ENCODE measurements at places on chromosomes 2 and 18. TPM values are rescaled to one million over a fixed set of nuclear protein-coding genes. Genes with fewer than 3 reads are reported as not detected.

- no peak for DNase-seq
- no peaks in the 10 kb centered on the region for H3K27me3 ChIP-seq
- H3K36me3 ChIP-seq = no peaks in the 10 kb centered on the region
Observed at GRCh38 chr18:12030670-12031069, 49.4 kb downstream of the IMPA2 start.

DNA sequence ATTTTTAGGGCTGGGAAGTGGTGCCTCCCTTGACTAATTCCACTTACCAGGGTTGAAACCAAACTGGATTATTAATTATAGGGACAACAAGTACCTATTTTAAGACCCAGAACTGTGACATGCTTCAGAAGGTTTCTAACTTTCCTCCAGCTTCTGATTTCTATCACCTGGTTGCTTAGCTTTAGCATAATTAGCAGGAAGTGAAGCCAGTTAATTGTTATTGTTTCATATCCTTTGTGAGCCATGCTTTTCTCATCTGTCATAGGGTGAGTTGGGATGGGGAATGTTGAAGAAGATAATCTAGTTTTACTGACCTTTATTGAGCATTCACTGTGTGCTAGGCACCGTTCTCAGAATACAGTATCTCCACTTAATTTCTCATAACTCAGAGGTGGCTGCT, 3.2 kb downstream of the YPEL5 start:
- no peak for DNase-seq
- no peaks in the 10 kb centered on the region for H3K27me3 ChIP-seq
- H3K4me3 ChIP-seq = peak overlapping the region; percentile 50
- H3K4me1 ChIP-seq = peaks cover 25% of the 10 kb centered on the region
- H3K27ac ChIP-seq = peak overlapping the region; percentile 36

DNA sequence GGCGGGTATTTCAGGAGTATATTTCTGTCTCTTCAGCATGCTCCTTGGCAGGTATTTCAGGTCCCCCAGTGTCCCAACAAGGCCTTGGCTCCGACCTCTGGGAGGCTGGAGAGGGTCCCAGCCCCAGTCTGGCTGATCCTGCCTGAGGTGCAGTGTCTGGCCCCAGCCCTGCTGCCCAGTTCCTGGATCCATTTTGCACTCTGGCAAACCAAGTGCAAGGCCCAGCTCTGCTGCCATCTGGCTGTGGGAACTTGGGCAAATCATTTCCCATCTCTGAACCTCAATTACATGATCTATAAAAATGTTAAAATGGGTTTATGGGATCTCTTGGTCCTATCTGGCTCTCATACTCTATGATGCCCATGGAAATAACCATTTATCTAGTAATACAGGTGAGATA, 63.6 kb downstream of the ZBTB7C start:
- no peak overlapping the region for H3K27ac ChIP-seq
- DNase-seq = no peak
- H3K4me3 ChIP-seq = no peak overlapping the region
- no peaks in the 10 kb centered on the region for H3K36me3 ChIP-seq
- H3K27me3 ChIP-seq = peaks cover 2% of the 10 kb centered on the region
- no peaks in the 10 kb centered on the region for H3K4me1 ChIP-seq

- no peaks in the 10 kb centered on the region for H3K36me3 ChIP-seq
- H3K27ac ChIP-seq = no peak overlapping the region
- no peak for DNase-seq
- H3K4me3 ChIP-seq = no peak overlapping the region
Observed at GRCh38 chr2:104975851-104976250, 62.0 kb upstream of the MRPS9 start.

DNA sequence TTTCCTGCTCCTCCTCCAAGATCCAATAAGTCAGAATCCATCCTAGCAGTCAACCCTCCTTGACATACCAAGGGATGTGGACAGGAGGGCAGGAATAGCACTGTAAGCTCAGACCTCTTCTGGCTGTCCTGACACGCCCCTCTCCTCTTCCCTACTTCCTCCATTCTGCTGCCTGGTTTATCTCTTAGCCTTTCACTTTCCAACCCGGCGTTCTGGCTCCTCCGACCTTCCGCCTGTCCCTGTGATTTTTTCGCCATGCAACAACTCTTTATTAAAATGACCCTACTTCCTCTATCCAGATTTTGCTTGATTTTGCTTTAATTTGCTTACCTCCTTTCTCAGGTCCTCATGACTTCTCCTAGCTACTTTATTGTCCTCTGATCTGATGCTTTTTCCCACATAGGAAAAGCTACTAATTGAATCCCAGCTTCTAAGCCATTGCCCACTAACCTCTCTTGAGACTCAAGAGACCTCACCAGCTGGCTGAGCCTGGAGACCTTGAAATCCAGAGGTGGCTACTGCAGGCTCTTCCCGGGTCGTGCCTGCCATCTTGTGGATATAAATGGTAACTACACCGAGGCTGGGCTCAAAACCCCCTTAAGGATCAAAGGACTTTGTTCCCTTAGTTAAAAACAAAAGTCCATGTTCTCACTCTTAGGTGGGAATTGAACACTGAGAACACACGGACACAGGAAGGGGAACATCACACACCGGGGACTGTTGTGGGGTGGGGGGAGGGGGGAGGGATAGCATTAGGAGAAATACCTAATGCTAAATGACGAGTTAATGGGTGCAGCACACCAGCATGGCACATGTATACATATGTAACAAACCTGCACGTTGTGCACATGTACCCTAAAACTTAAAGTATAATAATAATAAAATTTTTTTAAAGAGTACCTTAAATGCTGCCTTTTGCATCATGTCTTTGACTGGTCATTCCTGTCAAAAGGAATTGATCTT, 139.4 kb downstream of the AKAIN1 start:
- DNase-seq = peak; percentile 32
- no peaks in the 10 kb centered on the region for H3K36me3 ChIP-seq
- H3K27ac ChIP-seq = no peak overlapping the region
- H3K4me1 ChIP-seq = no peaks in the 10 kb centered on the region

DNA sequence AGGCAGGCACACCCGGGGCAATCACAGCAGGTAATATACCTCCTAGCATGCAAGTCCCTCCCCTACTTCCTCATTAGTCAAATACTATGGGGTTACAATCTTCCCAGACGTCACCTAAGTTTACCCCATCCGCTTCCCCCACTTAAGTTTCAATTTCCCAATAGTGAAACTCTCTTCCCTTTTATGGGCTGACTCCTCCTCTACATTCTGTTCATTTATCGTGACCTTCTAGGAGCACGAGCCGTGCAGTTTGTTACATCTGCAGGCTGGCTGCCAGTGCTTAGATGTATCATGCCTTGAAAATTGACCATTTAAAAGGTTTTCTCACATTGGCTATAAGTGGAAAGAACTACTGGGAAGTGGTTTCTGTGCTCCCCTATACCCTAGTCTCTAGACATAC, 1357.8 kb upstream of the CRIM1 start:
- DNase-seq = no peak
- no peak overlapping the region for H3K4me3 ChIP-seq
- no peaks in the 10 kb centered on the region for H3K27me3 ChIP-seq
- H3K4me1 ChIP-seq = no peaks in the 10 kb centered on the region
- H3K36me3 ChIP-seq = no peaks in the 10 kb centered on the region

DNA sequence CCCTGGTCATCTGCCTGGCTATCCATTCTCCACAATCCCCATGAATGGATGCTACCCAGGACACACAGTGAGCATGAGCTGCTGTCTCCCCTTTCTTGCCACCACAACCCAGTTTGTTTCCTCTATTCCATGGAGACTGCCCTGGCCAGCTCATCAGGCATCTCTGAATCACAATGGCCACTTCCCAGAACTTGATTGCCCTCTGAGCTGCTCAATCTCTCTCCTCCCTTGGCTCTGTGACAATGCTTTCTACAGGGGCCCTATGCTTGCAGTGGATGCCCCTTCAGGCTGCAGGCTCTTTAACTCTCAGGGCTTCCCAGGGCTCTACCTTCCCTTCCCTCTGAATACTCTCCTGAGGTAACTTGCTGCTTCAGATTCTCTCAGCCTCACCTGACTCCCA, 14.4 kb upstream of the SLC4A5 start:
- no peak for DNase-seq
- no peaks in the 10 kb centered on the region for H3K4me1 ChIP-seq
- H3K4me3 ChIP-seq = no peak overlapping the region
- H3K36me3 ChIP-seq = peaks cover 12% of the 10 kb centered on the region
- no peak overlapping the region for H3K27ac ChIP-seq
- no peaks in the 10 kb centered on the region for H3K27me3 ChIP-seq

GRCh38 chr2:2502201-2502549, 171.1 kb upstream of the MYT1L start:
- no peak overlapping the region for H3K27ac ChIP-seq
- H3K27me3 ChIP-seq = no peaks in the 10 kb centered on the region
- no peaks in the 10 kb centered on the region for H3K36me3 ChIP-seq
- H3K4me3 ChIP-seq = no peak overlapping the region
- H3K4me1 ChIP-seq = no peaks in the 10 kb centered on the region

DNA sequence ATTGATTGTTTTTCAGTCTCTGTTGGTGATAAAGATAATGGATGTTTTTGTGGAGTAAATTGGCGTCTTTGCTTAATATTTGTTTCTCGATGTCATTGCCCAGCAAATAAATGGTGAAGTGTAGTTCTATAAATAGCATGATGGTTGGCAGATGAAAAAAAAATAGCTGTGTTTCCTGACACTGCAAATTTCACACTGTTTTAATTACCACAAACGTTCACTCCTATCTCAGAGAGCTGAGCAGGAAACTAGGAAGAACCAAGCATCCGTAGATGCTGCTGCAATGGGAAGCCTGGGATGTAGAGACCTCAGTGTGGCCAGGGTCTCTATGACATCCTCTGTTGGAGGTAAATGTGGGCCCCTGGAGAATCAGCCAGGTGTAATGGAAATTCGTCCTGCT, 183.2 kb downstream of the CYRIA start:
- no peak overlapping the region for H3K27ac ChIP-seq
- no peaks in the 10 kb centered on the region for H3K27me3 ChIP-seq
- H3K36me3 ChIP-seq = no peaks in the 10 kb centered on the region
- DNase-seq = no peak

GRCh38 chr2:19073522-19073921, 284.9 kb downstream of the OSR1 start:
- no peaks in the 10 kb centered on the region for H3K27me3 ChIP-seq
- no peak for DNase-seq
- H3K4me1 ChIP-seq = no peaks in the 10 kb centered on the region
- H3K36me3 ChIP-seq = no peaks in the 10 kb centered on the region
- no peak overlapping the region for H3K27ac ChIP-seq

- no peak for DNase-seq
- H3K36me3 ChIP-seq = no peaks in the 10 kb centered on the region
- H3K4me1 ChIP-seq = no peaks in the 10 kb centered on the region
- no peak overlapping the region for H3K27ac ChIP-seq
Observed at GRCh38 chr2:201852462-201852861, 46.1 kb downstream of the CDK15 start.

GRCh38 chr2:28342081-28342967, 50.3 kb upstream of the FOSL2 start:
- no peaks in the 10 kb centered on the region for H3K27me3 ChIP-seq
- H3K27ac ChIP-seq = no peak overlapping the region
- no peaks in the 10 kb centered on the region for H3K4me1 ChIP-seq
- DNase-seq = no peak
- no peaks in the 10 kb centered on the region for H3K36me3 ChIP-seq

- H3K4me3 ChIP-seq = no peak overlapping the region
- no peak for DNase-seq
- no peak overlapping the region for H3K27ac ChIP-seq
- H3K36me3 ChIP-seq = no peaks in the 10 kb centered on the region
- H3K27me3 ChIP-seq = no peaks in the 10 kb centered on the region
Observed at GRCh38 chr18:10286580-10287150, 167.8 kb upstream of the APCDD1 start.

DNA sequence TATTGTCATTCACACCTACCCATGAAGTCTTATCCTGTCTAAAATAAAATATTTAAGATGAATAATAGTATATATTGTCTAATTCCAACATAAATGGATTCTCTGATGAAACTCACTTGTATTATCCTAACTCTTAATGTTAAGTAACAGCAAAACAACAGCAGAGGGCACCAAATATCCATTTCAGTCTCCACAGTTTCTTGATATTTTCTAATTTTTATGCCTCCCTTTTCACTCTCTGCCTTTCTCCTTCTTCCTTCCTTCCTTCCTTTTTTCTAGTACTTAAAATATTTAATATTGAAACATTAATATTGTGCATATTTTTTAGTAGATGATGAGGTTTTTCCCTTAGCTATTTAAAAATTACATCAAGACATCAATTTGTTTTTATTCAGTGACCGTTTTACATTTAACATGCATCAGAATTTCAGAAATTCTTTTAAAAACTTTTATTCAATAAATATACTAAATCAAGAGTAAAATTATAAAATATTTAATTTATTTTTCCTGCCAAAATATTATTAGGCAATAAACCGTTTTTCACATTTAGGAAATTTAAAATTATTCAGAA, 97.6 kb downstream of the WDR7 start:
- no peak overlapping the region for H3K4me3 ChIP-seq
- no peak overlapping the region for H3K27ac ChIP-seq
- H3K27me3 ChIP-seq = no peaks in the 10 kb centered on the region
- H3K36me3 ChIP-seq = no peaks in the 10 kb centered on the region
- no peak for DNase-seq
- no peaks in the 10 kb centered on the region for H3K4me1 ChIP-seq

GRCh38 chr18:23458830-23459529, 5.9 kb downstream of the RIOK3 start:
- no peaks in the 10 kb centered on the region for H3K36me3 ChIP-seq
- H3K27me3 ChIP-seq = no peaks in the 10 kb centered on the region
- H3K4me3 ChIP-seq = peak overlapping the region; percentile 48
- no peaks in the 10 kb centered on the region for H3K4me1 ChIP-seq
- no peak for DNase-seq

- H3K27ac ChIP-seq = peak overlapping the region; percentile 71
- no peak for DNase-seq
- no peaks in the 10 kb centered on the region for H3K27me3 ChIP-seq
- peak overlapping the region; percentile 97 for H3K4me3 ChIP-seq
Observed at GRCh38 chr18:23136326-23137096, 1.2 kb downstream of the CABLES1 start.

DNA sequence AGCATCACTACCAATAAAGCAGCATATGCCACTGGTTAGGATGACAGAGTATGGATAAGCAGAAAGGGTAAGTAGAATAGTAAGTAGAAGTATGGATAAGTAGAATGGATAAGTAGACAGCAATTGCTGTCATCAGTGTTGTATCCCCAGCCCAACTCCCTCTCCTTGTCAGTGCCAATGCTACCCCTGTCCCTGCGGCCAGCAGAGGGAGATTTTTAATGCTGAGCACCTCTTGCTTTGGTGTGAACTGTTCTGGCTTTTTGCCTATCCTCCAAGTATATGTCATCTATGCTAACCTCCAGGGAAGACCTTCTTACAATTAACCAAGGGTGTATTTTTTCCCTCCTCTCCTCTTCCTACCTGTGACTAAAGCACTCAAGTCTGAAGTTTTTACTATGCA, 136.7 kb upstream of the SPHKAP start:
- no peak overlapping the region for H3K27ac ChIP-seq
- DNase-seq = no peak
- H3K36me3 ChIP-seq = no peaks in the 10 kb centered on the region
- no peak overlapping the region for H3K4me3 ChIP-seq

The C18orf32 gene
- 26.6 TPM for total RNA-seq

The NEU2 gene
- not detected for total RNA-seq

The IL36G gene
- not detected for total RNA-seq

The BCL11A gene
- 22.7 TPM for total RNA-seq

The TMEM37 gene
- total RNA-seq = 0.16 TPM

The B4GALT6 gene
- 43.0 TPM for total RNA-seq

The MCEE gene
- 17.3 TPM for total RNA-seq

The GLI2 gene
- total RNA-seq = 0.05 TPM

Data from GM12878 (cell line).